ENCODE measurements at places on chromosomes 5 and 9. TPM values are rescaled to one million over a fixed set of nuclear protein-coding genes. Genes with fewer than 3 reads are reported as not detected.

Gene TEX10
- total RNA-seq = 28.3 TPM

Gene ARL14EPL
- not detected for total RNA-seq

Gene SLC45A2
- not detected for total RNA-seq

- H3K36me3 ChIP-seq = no peaks in the 10 kb centered on the region
- H3K27me3 ChIP-seq = peaks cover 11% of the 10 kb centered on the region
- H3K4me3 ChIP-seq = no peak overlapping the region
- no peak for DNase-seq
Observed at GRCh38 chr5:9641806-9642355, 11.7 kb upstream of the TAS2R1 start.

- H3K4me1 ChIP-seq = peaks cover 5% of the 10 kb centered on the region
- no peak for DNase-seq
- no peak overlapping the region for H3K4me3 ChIP-seq
- peaks cover 16% of the 10 kb centered on the region for H3K27me3 ChIP-seq
- no peak overlapping the region for H3K27ac ChIP-seq
Observed at GRCh38 chr9:89632192-89632733, 27.5 kb downstream of the GADD45G start.
